RCC 7860 (cell line): ENCODE measurements at places on chromosomes 12 and 14.

DNA sequence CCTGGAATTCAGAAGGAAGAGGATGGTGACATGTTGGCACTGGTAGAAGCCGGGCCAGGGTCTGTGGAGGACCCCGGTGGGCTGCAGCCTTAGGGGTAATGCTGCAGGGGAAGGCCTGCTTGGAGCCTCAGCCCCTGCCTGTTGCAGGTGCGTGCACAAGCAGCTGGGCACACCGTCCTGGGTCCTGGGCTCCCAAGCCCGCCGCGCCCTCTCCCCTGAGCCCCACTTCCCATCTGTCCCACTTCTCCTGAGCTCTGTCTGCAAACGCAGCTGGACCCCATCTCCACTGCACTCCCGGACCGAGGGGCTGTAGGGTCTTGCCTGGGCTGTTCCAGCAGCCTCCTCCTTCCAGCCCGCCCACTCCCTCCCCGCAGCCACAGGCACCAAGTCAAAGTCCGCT is 116.8 kb downstream of the GLT1D1 start:
- no peak for DNase-seq

- no peak for DNase-seq
Measured at GRCh38 chr14:53880761-53881160, 75.9 kb downstream of the BMP4 start.

GRCh38 chr12:105109465-105110212 is 2.1 kb downstream of the WASHC4 start:
- peak; percentile 29 for DNase-seq

- DNase-seq, result no peak
Measured at GRCh38 chr14:50542941-50543418, 10.6 kb upstream of the MAP4K5 start.

DNA sequence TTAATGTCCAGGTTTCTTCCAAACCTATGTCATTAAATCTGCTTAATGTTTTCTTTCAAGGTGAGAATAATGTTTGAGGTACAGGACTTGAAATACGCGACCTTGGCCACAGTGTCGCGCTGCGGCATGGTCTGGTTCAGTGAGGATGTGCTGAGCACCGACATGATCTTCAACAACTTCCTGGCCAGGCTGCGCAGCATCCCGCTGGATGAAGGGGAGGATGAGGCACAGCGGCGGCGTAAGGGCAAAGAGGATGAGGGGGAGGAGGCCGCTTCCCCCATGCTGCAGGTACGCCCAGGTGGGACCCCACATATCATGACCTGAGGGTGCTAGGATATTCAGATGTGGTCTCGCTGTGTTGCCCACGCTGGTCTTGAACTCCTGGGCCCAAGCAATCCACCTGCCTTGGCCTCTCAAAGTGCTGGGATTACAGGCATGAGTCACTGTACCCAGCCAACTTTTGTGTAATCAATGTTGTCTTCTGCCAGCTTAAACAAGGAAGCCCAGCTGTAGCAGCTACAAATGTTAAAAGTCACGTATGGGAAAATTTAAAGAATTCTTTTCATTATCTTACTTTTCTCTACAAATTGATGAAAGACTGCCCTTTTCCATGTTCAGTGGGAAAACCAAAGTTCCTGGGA is 50.8 kb downstream of the DYNC1H1 start:
- no peak for DNase-seq

GRCh38 chr12:2185751-2186341 is 133.1 kb downstream of the CACNA1C start:
- no peak for DNase-seq

GRCh38 chr12:41202051-41202450 is 13.9 kb downstream of the PDZRN4 start:
- DNase-seq, result no peak

DNA sequence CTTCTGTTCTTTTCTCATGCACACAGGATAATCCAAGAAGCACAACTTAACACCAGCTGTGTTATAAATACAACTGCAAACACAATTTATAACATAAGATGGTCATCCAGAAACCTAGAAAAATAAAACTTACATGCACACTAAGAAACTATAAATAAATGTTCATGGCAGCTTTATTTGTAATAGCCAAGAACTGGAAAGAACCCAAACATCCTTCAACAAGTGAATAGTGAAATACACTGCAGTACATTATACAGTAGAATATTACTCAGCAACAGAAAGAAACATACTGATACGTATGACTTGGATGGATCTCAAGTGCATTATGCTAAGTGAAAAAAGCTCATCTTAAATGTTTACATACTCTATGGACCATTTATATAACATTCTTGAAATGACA is 132.7 kb downstream of the SPTSSA start:
- DNase-seq, result no peak

DNA sequence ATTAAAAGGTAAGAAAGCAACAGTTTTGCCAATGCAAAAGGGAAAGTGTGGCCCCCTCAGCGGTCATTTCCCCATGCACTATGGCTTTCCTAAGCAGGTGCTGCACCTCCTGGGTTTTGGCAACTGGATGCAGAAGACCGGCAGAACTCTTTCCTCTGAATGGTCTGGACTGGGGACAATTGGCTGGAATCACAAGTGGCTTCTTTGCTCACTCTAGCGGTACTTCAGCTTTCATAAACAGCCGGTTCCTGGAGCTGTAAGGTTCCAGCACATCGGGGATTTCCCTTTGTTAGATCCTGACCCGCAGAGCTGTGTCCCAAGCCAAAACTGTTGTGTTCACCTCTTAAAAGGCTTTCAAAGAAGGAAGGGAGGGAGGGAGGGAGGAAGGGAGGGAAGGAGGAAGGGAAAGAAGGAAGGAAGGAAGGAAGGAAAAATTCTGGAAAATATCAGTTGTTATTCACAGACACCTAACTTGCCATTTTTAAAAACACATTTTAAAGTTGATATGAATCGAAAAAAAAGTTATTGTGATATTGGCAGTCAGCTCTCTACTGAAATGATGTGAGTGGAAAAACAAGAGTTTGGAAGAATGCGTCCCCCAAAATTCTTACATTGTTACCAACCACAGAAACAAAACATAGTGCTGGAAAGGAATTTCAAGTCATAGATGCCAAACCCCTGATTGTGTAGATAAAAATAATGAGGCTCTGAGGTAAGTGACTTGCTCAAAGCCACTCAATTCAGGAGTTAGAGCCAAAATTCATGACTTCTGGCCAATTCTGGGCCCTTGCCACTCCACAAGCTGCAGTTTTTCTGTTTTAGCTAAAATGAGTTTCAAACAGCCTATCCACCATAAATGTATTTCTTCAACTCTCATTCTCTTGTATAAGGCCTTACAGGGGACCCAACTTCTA is 220.6 kb upstream of the HMGA2 start:
- DNase-seq, result peak; percentile 89

GRCh38 chr14:73935666-73936065 is 14.2 kb downstream of the FAM161B start:
- DNase-seq, result peak; percentile 7

DNA sequence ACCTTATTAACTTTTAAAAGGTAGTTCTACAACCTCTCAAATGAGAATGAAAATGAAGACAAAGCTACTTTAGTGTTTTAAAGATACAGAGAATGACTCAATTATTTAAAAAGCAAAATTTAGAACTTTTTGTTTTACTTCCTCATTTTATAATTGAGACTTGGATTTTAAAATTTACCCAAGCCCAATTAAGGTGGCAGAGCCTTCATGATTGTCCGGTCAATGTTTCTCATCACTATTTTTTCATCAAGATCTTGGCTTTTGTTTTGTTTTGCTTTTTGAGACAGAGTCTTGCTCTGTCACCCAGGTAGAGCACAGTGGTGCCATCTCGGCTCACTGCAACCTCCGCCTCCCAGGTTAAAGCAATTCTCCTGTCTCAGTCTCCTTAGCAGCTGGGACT is 32.7 kb downstream of the PPP4R3A start:
- DNase-seq, result no peak

- no peak for DNase-seq
Measured at GRCh38 chr12:78880078-78880477, 15.5 kb downstream of the SYT1 start.

DNA sequence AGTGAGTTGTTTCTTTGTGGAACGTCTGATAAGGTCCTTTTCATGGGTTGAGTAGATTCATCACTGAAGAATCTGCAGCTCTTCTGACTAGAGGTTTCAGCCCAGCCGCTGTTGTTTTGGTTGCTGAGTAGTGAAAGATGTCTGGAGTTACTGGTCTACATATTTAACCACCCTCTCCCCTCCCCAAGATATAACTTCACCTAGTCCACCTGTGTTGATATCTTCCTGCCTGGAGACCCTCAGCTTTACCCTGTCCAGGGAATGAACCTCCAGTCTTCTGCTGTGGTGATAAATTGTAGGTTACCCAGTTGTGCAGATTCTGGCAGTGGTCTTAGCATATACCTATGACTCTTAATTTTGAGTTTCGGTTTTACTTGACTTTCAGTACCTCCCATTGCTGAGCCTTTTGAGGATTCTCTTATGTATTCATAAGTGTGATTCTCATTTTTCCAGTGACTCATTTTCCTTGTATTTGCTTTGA is 62.9 kb downstream of the CCDC91 start:
- no peak for DNase-seq

GRCh38 chr14:75333606-75334548 is 55.2 kb downstream of the FOS start:
- DNase-seq, result no peak

DNA sequence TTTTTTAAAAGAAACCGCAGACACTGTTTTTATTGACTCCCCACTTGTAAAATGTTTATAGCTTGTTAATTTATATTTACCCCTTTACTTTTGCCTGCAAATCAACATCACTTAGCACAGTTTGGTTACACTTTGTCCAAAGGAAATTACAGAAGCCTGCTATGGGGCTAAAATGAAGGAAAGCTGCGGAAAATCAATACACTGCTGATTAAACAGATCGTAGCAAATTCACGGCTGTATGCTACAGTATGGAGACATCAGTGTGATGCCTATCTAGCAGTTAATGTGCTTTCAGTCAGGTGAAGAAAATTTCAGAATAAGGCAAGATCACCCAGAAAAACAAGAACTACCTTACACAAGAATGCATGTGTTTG is 110.0 kb downstream of the FOXG1 start:
- DNase-seq, result no peak

- DNase-seq, result no peak
Measured at GRCh38 chr12:71166280-71166679, 8.5 kb upstream of the TSPAN8 start.

- DNase-seq, result no peak
Measured at GRCh38 chr12:3836641-3837040, 36.6 kb downstream of the PARP11 start.

DNA sequence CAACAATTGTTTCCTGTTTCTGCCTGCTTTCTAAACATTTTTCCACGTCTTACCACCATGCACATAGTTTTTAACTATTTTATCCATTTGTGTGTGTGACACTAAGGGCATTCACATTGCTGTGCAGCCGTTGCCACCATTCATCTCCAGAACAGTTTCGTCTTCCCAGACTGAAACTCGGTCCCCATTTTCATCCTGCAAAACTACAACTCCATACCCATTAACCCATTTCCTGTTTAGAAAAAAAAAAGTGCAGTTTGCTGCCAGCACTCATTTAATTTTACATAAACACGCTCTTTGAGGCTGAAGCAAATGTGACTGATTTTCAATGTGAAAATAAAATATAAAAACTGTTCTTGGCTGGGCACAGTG is 15.5 kb downstream of the UBC start:
- no peak for DNase-seq

DNA sequence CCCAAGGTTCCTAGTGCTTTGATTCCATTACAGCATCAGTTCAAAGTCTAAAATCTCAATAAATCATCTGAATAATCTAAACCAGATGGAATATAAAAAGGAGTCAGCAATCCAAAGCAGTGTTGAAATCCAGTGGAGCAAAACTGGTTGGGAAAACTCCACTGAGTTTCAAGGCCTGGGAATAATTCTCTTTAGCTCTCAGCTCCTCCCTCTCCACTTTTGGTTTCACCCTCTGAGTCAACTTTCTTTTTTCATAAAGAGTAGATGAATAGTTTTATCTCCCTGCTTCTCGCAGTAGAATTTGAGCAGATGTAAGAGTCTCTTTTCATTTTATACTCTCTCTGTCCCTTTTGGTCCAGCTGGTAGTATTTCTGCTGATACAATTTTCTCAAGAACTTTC is 338.6 kb downstream of the APAF1 start:
- DNase-seq, result no peak

- no peak for DNase-seq
Measured at GRCh38 chr12:108724890-108725151, 6.5 kb downstream of the CORO1C start.

DNA sequence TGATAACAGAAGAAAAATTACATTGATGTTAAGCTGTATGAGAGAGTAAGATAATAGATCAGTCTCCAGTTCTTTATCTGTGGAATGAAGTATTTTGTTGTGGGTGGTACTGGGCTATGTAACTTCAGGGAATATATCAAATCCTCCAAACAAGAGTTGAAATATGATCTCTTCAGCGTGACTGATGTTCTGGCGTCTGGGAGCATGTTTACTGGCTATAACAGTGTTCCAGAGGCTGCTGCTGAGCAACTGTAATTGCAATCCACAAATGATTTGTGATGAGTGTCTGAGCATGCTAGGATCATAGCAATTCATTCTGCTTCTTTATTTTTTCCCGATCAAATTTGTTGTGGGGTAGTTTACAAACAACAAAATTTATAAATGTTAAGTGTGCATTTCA is 18.6 kb upstream of the CCDC198 start:
- no peak for DNase-seq

DNA sequence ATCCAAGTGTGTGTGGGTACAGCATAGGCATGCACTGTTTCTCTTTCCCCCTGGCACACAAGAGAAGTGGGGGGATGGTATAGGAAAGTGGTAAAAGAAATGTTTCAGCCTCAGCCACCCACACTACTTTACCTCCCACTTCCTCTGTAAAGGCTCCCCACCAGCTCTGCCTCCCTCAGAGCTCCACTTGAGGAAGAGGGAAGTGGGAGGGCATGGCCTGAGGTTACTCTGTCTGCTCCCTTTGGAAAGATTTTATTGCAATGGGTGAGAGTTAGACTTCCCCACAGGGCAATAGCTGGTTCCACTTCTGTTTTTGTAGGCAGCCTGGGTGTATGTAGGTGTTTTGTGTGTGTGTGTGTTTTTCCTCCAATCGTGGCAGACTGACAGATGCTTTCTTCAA is 145.3 kb downstream of the SSPN start:
- DNase-seq, result no peak

DNA sequence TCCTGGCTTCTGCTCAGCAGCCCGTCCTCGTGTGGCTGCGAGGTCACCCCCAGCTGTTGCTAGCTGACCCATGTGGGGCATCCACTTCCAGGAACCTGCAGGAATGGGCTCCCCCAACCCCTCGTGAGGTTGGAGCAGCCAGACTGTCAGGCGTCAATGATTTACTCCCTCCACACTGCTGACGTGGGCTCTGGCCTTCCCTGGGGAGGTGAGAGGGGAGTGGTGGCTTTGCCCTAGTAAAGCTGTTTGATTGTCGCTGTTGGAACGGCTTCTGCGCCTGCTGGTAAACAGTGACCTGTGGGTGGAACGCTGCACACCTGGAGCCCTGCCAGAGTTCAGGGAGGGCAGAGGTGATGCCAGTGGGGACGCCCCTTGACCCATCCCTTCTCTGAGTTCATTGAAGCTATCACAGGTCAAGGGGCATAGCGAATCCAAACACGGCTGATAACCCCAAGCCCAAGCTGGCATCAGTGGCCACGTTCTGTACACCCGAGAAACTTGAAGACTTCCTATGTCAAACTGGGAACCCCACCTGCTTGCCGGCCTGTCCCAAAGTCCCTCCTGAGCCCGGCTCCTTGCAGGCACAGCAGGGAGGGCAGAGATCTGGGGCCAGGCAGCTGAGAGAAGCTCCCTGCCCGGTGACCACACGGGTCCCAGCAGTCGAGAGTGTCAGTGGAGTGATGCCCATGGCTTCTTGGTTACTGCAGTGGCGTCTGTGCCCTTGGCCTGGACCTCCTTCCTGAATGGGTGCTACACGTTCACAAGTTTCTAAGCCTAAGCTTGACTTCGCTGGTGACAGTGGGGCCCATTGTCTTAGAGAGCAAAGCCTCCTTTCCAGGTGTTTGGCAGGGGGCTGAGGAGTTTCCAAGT is 2.7 kb downstream of the ASPG start:
- DNase-seq, result no peak
